Stimulated activated CD8-positive, alpha-beta memory T cell treated with anti-CD3 and anti-CD28 coated beads, Interleukin-15, amount 100 ng/mL, for 24 hours (primary cell): ENCODE measurements at places on chromosomes 13 and 19.

GRCh38 chr19:44649578-44650145 is 6.0 kb downstream of the PVR start:
- DNase-seq = no peak

- DNase-seq = no peak
These were observed 33.6 kb upstream of the NANOS3 start for GRCh38 chr19:13843104-13843921.

DNA sequence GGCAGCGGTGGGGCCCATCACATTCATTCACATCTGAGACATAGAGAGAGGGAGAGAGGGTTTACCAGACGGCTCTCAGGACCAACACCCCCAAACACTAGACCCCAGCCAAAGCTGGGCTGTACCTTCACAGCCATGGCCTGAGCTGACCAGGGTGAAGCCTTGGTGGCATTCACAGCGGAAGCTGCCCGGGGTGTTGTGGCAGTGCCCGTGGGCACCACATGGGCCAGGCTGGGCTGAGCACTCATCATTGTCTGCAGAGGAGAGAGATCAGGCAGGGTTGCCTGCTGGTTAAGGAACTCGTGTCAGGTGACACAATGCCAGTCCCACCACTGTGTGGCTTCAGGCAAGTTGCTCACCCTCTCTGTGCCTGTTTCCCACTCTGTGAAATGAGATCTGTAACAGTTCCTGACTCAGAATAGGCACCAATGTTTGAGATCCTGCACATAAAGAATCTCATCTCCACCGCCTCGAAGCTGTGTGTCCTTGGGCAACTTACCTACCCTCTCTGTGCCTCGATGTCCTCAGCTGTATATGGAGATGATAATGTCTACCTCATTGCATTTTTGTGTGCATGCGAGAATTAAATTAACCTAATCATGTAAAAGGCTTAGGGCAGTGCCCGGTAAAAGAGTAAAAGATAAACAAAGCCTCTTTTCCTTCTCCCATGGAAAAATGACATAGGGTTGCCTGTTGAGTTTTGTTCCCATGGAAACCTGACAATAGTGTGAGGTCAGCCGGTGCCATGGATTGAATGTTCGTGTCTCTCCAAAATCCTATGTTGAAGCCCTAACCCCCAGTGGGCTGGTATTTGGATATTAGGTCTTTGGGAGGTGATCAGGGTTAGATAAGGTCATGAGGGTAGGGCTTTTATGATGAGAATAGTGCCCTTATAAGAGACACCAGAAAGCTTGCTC is 22.9 kb downstream of the CCL25 start:
- no peak for DNase-seq

DNA sequence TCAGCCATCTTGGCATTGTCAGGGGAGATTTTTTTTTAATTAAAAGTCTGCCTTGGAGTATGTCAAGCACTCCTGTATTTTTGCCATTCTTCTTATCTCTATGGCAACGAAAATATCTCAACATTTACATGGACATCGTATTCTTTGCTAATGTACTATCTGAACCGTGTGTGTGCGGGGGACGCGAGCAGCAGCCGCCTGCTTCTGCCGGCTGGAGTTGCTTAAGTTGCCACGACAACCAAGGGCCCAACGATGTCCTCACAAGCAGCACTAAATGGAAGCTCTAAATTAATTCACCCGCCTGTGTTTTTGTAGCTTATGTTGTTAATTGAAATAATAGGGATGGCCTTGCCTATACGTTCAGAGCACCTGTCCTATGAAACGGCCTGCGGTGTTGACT is 309.5 kb downstream of the TEX29 start:
- no peak for DNase-seq

DNA sequence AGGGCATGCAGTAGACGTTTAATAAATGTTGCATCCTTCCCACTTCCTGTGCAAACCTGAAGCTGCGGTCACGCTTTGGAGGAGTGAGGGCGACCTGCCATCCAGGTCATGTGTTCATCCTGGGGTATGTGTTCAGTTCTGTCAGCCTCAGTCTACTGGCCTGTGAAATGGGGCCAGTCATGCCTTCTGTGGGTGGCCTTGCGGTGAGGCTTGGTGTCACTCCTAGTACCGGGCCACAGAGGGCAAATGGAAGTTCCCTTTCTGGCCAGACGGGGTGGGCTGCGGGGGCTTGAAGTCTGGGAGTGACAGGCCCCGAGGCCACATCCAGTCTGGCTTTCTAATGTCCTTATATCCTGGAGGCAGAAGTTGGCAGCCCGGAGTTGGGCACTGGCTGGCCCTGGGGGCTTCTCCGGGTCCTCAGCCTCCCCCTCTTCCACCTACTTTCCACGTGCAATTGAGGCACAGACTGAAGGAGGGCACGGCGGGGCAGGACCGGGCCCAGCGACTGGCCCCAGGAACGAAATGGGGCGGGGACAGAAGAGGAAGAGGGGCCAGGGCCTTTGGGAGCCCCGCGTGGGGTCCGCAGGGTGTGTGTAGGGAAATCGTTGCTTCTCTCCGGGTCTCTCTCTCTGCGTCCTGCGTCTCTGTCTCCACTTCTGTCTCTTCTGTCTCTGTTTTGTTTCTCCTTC is 11.1 kb downstream of the PDE4A start:
- DNase-seq = no peak

DNA sequence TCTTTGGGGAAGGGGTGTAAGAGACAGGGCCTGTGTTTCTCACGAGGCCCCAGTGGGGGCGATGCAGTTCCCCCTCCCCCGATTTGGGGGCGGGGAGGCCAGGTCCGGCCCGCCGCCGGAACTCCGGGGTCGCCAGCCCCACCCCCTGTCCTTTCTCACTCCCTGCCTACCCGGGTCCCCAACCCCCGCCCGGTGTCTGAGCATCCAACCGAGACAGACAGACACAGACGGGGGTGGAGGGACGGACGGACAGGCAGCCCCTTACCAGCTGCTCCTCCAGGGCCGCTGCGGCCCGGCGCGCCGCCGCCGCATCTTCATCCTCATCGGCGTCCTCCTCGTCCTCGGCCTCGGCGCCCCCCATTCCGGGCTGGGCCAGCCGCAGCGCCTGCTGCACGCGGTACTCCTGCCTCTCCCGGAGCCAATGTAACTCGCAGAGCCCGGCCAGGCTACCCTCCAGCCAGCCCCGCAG is 397 bp downstream of the DACT3 start:
- no peak for DNase-seq

DNA sequence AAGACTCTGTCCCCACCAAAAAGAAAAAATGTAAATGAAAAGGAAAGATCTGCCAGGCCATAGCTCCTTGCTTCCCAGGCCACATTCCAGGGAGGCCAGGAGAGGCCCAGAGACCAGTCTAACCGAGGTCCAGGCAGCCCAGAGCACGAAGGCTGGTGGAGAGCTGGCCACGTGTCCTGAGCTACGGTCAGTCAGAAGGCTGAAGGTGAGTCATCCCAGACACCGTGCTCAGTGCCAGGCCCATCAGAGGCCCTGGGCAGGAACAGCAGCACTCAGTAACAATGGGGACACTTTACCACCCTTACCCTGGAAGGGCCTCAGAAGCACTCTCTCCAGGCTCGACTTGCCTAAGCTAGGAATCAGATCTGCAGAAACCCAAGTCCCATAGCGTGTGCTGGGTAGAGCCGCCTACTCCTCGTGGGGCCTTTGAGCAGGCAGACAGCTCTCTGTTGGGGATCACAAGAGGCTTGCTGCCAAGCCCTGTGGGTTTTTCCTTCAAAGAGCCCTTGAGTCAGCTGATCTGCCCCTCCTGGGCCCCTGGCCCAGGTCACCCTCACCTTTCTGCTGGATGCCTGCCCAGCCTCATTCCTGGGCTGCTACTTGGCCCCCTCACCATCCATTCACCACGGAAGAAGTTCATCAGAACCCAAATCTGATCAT is 11.6 kb upstream of the DNMT1 start:
- DNase-seq = no peak

- no peak for DNase-seq
These were observed 6.9 kb upstream of the ATF5 start for GRCh38 chr19:49921871-49922795.

DNA sequence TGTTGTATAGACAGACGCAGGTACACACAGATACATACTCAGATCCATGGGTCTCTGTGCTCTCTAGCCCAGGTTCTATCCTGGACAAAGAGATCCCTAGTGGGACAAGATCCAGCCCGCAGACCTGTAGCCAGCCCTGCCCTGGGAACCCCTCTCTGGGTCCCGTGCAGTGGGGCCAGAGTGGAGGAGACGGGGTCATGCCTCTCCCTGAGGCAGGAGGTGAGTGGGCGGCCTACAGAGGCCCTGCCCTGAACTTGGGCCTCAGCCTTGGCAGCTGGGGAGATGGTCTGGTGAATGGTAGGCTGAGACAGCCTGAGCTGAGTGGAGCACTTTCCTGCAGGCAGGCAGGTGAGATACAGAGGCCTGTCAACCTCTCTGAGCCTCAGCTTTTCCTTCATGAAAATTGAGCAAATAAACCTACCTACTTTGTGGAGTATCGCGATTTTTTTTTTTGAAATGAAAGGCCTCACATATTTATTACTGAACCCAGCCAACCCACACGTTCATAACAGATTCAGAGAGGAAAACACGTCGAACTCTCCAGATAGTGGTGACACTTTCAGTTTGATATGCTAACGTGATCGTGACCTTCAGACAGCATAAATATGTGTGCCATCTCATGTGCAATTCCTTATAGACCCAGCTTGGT is 3.4 kb upstream of the JUND start:
- DNase-seq = no peak

- DNase-seq = no peak
These were observed 871.4 kb upstream of the GPC6 start for GRCh38 chr13:92355213-92355612.

- DNase-seq = no peak
These were observed 2.1 kb downstream of the ZMYM2 start for GRCh38 chr13:19960653-19960976.

DNA sequence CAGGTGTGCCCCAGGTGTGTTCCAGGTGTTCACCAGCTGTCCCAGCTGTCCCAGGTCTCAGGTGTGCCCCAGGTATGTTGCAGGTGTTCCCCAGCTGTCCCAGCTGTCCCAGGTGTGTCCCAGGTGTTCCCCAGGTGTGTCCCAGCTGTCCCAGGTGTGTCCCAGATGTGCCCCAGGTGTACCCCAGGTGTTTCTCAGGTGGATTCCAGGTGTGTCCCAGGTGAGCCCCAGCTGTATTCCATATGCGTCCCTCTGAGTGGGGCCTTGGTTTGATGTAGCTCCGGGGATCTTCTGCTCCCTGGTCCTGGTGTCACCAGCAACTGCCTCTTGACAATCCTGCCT is 719 bp upstream of the GRK1 start:
- no peak for DNase-seq

GRCh38 chr19:47790398-47790814 is 11.9 kb downstream of the SELENOW start:
- peak; percentile 83 for DNase-seq

GRCh38 chr19:20167651-20168122 is 673 bp downstream of the ZNF486 start:
- no peak for DNase-seq

GRCh38 chr19:43784241-43784980 is 3.6 kb upstream of the KCNN4 start:
- no peak for DNase-seq

- no peak for DNase-seq
These were observed 283.9 kb downstream of the KLF12 start for GRCh38 chr13:73850104-73850873.

- DNase-seq = no peak
These were observed 5.4 kb downstream of the KCTD4 start for GRCh38 chr13:45195421-45195820.

DNA sequence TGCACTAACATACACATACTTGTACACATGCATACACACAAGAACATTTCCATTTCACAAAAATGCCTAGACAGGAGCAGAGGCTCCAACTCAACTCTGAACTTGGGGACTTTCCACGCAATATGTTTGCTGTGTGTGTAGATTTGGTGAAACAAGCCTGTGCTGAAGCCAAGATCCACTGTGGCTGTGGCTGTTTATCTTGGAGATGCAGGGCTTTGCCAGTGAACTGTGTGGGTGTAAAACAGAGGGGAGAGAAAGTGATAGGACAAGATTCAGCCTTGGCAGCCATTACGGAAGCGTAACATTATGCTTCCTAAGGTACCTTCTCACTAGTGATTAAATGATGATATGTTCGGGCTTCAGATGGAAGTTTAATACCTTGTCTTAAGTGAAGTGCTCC is 73.2 kb upstream of the MBNL2 start:
- no peak for DNase-seq

GRCh38 chr13:31986676-31987470 is 44.7 kb upstream of the FRY start:
- no peak for DNase-seq

GRCh38 chr13:49667773-49668172 is 23.5 kb downstream of the EBPL start:
- no peak for DNase-seq

- no peak for DNase-seq
These were observed 358.1 kb downstream of the MYO16 start for GRCh38 chr13:108987517-108987916.

DNA sequence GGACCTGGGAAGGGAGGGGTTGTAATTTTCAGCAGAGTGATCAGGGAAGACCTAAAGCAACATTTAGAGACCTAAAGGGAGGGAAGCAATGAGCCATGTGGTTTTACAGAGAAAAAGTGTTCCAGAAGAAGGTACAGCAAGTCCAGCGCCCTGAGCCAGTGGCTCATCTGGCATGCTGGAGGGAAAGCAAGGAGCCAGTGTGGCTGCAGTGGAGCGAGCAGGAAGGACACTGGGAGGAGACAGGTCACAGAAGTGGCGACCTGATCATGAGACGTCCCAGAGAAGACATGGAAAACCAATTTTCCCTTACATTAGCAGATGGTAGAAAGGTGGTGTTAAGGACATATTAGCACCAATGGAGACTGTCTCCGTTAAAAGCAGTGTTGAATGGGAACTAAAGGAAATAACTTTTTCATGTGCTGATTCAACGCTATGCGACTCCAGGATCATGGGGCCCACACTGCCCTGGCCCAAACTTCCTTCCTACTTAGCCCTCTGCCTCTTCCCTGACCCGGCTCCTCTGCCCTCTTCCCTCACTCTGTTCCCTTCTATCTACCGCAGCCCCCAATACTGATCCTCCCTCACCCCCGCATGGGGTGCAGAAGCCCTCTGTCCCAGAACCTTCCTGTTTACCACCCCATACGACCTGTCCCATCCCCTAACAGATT is 5.4 kb downstream of the C19orf47 start:
- no peak for DNase-seq

GRCh38 chr19:40274585-40275544 is 10.3 kb downstream of the AKT2 start:
- no peak for DNase-seq
